NCI-H2081 treated with DMSO at 0.1 percent for 48 hours (cell line): ENCODE measurements at places on chromosomes 11 and 22.

GRCh38 chr22:46465345-46465720 lies 72.1 kb downstream of the CELSR1 start:
- DNase-seq: no peak

GRCh38 chr22:49512487-49513165 lies 315.0 kb downstream of the BRD1 start:
- DNase-seq: no peak

DNA sequence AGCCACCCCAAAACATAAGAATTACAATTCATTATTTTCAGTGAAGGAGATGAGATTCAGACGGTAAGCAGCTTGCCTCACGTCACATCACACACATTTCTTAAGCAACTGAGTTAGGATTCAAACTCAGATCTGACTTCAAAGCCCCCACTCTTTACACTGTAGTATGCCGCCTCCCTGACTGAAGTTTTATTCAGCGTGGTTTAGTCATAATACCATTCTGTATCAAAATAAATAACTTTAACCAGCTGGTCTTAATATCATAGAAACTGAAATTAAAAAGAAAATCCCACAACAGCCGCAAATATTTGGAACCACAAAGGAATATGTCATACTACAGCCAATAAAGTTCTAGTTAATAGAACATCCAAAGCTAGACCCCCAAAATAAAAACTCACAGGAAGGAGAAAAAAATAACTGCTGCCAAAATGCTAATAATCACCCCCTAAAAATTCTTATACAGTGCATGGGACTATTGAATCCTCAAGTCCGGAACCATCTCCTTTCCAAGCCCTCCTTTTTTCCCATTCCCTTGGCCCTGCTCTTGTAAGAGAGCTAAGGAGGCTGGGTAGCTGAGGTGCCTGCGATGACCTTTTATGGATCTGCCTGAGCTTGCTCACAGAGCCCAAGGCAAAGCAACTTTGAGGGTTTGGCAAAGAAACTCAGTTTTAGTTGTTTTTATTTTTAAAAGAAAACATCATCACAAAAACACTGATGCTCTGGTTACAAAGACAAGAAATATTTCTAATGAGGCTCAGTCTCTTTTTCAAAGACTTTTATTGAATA lies 334.5 kb downstream of the TTC28 start:
- DNase-seq: no peak

- DNase-seq: no peak
Observed at GRCh38 chr22:46308283-46308988, 11.8 kb downstream of the GTSE1 start.

GRCh38 chr11:131677828-131678470 lies 307.5 kb downstream of the NTM start:
- no peak for DNase-seq
